ENCODE measurements at places on chromosomes 3 and 15.

DNA sequence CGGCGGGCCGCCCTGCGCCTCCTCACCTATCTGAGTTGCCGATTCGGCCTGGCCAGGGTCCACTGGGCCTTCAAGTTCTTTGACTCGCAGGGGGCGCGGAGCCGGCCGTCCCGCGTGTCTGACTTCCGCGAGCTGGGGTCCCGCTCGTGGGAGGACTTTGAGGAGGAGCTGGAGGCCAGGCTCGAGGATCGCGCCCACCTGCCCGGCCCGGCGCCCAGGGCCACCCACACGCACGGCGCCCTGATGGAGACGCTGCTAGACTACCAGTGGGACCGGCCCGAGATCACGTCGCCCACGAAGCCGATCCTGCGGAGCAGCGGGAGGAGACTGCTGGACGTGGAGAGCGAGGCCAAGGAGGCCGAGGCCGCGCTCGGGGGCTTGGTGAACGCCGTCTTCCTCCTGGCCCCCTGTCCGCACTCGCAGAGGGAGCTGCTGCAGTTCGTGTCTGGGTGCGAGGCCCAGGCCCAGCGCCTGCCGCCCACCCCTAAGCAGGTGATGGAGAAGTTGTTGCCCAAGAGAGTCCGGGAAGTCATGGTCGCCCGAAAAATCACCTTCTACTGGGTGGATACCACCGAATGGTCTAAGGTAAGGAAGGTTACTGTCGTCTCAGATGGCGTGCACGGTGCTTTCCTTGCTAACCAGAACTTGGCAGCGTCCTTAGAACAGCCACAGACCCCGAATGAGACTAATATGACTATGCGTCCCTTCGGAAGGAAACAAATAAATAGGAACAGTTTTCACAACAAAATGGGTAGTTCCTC, 567 bp downstream of the TICRR start:
- DNase-seq = no peak

GRCh38 chr15:62647202-62647842, 395.2 kb upstream of the TPM1 start:
- DNase-seq = peak; percentile 86

DNA sequence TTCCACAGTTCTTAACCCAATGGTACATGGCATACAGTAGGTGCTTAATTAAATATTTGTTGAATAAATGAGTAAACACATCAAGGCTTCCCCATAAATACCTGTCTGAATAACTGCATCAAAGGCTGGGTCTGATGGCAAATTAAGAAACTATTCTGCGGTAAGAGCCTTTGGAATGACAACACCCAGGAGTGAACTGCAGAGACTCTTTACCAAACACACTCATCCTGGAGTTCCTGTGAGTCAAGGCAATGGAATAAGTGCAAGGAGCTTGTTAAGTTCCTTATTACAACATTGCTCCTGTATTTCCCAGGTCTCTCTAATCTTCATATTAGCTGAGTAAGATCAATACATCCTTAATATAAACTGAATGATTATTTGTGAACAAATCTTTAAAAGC, 119.9 kb upstream of the STT3B start:
- no peak for DNase-seq

DNA sequence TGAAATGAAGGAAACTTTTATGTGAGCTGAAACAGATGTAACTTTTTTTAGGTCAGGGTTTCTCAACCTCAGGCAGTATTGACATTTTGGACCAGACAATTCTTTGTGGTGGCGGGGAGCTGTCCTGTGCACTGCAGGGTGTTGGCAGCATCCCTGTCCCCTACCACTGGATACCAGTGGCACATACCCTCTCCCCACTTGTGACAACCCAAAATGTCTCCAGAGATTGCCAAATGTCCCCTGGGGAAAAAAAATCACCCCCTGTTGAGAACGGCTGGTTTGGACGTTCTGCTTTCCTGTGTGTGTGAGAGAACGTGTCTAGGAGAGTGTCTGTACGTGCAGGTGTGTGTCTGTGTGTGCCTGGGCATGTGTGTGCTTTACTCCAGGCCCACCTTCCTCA, 30.7 kb upstream of the GRIP2 start:
- no peak for DNase-seq

GRCh38 chr3:52743721-52744120, 27.0 kb downstream of the NEK4 start:
- DNase-seq = no peak

GRCh38 chr3:171309906-171310359, 150.3 kb downstream of the TNIK start:
- DNase-seq = peak; percentile 53

DNA sequence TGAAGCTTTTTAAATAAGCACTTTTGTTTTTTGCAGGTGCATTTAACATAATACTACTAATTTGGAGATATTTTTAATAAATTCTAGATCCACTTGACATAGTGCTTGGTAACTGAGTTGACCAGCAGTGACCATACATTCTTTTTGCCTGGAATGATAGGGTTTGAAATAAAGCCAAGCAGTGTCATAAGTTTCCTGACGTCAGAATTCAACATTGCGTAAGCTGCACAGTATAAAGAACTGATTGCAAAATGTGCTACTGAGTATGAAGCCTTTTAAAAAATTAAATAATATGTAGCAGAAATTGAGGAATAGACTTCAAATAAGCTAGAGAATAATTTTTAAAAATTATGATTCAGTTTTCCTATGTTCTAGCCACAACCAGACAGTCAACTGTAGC, 454.6 kb upstream of the ARPP21 start:
- DNase-seq = no peak

DNA sequence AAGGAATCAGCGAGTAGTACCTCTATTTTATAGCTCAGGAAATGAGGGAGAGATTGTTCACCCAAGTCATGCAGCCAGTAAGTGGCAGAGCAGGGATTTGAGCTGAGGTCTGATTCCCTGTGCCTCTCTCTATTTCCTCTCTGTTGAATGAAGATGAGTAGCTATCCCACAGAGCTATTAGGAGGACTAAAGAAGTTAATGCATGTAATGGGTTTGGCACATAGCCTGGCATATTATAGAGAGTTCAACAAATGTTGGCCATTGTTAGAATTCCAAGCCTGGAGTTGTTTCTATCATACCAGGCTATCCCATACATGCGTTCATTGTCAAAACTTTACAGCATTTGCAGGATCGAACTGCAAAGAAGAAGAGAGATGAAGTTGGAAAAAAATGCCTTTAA, 21.8 kb upstream of the KLHL6 start:
- no peak for DNase-seq

DNA sequence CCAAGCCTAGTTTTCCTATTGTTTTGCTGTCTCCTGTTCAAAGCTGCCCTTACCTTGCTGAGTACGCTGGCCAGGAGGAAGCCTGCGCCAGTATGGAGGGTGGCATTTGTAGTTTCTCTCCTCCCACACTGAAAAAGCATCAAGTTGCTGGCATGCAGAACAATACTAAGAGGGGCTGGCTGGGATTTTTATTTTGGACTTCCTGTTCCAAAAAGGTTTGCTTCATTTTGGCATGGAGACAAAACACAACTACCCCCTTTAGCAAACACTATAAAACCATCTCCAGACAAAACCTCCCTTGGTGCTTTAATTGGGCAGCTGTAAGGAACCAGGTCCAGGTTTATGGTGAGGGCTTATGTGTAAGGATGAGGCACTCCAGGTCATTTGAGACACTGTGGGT, 457.6 kb downstream of the PDCD6IP start:
- no peak for DNase-seq

DNA sequence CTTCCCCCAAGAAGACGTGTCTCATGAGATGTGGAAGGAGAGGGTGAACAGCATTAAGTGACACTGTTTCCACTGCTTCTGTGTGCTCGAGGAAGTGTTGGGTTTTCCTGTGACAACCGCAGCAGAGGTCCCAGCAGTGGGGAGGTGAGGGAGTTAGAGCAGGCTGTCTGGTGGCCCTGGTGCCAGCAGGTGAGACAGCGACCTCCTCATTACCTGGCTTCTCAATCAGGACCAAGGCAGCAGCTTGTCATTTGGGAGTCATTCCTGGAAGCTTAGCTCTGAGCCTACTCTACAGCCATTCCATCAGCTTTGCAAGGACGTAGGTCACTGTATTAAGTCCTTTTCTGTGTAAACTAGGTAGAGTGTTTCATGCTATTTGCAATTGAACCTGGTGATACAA, 63.3 kb upstream of the RGMA start:
- no peak for DNase-seq

GRCh38 chr3:27657871-27658270, 64.3 kb downstream of the EOMES start:
- DNase-seq = no peak

DNA sequence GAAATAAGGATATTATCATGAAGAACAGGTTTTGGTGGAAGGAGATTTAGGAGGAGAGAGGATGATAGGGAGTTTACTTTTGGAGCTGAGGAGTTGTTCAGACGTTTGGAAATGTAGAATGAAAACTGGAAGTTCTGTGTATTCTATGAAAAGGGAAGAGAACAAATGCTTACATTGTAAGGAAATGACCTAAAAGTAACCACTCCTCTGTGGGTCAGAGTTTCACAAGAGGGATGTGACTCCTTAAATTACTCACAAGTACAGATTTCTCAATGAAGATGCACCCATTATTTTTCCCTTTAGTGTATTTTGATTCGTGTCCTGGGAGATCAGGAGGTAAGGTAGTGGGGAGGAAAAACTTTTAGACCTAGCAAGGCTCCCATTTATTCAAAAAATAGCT, 4.0 kb downstream of the RNF13 start:
- no peak for DNase-seq

DNA sequence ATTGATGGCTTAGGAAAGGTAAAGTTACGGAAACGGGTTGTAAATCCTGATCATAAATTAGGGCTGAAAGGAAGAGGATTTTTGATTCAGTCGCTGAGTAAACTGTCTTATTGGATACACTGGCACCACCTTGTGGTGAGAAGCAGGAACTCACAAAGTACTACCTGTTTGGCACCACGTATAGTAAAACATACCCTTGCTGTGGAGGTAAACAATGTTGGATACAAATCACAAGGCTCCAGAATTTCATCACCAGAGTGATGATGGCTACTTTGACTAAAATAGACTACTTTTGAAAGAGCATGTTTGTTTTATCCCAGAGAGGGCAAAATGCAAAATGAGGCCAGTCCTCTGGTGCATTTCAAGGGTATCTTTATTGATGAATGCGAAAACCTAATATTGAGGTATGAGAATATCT, 216.9 kb downstream of the IGSF11 start:
- DNase-seq = peak; percentile 31

DNA sequence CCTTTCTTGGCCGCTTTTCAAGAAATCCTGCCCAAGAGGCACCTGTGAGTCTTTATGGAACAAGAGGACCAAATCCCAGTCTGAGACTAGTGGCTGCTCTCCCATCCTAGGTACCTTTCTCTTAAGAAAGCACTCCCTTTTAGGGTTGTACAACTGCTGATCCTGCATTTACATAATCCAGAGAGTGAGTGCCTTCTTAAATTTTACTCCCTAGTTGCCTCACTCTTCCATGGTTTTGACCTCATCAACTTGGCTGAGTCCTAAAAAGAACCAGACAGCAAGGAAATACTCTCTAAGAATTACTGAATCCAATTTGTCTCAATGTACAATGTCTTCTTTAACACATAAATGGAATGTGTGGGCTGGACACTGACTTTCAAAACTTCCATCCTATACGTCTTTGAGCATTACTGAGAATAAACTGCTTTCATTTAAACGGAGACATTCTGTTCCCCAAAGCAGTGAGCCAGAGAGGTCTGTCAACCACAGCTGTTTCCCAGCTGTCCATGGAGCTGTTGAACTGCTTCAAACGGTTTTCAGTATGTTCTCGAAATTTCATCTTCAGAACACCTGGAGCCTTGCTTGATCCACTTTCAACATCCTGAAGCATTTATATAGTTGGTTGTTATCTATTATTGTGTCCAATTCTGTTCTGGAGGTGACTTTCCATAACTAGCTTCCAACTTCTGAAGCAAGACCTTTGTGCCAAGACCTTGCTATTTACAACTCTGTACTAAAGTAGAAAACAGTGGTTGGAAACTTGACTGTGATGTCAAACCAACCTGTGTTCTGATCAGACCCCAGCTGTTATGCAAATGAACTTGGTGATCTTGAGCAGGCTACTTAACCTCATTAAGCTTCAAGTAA, 179.1 kb downstream of the SLC9A9 start:
- DNase-seq = no peak

DNA sequence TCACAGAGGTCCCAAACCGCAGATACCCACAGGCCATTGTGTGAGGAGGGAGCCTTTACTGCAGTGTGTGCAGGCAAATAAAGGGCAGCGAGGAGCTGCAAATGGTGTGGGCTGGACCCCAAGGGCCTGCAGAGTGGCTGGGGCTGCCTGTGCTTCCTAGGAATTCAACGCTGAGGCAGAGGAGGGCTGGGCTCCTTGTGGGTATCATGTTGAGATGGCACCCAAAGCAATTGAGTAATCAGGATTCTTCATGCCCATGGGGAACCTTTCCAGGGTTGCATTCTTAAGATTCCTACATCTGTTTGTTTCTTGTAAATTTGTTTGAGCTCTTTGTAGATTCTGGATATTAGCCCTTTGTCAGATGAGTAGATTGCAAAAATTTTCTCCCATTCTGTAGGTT, 85.4 kb upstream of the LIPC start:
- DNase-seq = peak; percentile 39

GRCh38 chr3:46851364-46852333, 11.6 kb downstream of the MYL3 start:
- no peak for DNase-seq

GRCh38 chr3:13544293-13544831, 4.6 kb upstream of the FBLN2 start:
- DNase-seq = no peak

DNA sequence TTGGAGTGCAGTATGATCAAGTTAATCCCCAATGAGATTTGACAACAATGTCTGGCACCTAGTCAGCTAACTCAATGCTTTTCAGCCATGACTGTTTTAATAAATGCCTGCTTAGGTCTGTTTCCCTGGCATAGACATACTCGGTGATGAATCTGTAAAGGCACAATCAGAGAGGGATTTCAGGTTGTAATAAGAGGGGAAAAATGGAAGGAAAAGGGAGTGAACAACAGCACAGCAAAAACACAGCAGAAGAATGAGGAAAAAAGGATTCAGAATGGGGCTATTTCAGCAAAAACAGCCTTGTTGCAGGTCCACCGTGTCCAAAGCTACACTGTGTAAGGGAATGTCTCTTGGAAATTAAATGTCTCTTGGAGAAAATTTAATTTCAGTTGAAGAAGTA, 19.3 kb upstream of the CHD2 start:
- DNase-seq = no peak

DNA sequence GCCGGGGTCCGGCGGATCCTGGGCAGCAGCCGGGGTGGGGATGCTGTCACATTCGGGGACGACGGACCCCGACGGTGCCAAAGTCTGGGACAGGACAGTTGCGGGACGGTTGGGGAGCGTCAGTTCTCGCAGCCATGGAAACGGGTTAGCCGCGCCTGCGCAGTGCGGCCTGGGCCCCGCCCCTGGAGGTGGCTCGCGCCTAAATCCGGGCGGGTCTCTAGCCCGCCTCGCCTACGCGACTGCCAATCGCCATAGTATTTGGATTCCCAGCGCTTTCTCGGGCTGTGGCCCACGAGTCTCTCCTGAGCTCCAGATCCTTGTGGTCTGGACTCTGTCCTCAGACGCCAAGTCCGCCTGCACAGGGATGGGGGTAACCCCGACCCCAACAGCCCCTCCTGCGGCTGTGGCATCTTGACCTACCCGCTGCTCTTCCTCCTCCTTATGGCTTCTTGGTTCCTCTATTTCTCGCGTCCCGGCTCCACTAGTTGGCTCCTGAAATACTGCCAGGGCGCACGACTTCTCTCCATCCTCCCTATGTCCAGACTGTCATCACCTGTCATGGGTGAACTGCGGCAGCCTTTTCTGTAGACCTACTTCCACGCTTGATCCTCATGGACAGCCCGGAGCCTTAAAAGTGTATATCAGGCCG, at the start of gene ZMYND10:
Gene ZMYND10, minus strand, starts transcription at position 147 of the 649 bp plus-strand sequence. CDS start 153 bp downstream, outside the sequence.
- peak; percentile 14 for DNase-seq

All from kidney glomerular epithelial cell (primary cell).